Kidney (tissue), 22 donors: ENCODE measurements at places on chromosomes 1 and 21. TPM values are rescaled to one million over a fixed set of nuclear protein-coding genes. Genes with fewer than 3 reads are reported as not detected.

Gene TYW3
- total RNA-seq: 17.1 TPM

Gene LCE3D
- not detected for total RNA-seq

Gene ERO1B
- total RNA-seq: 9.9 TPM

Gene RAB13
- 142 TPM for total RNA-seq

Gene DRAXIN
- total RNA-seq: 0.28 TPM

GRCh38 chr21:29233611-29234540 lies 64.8 kb upstream of the BACH1 start:
- DNase-seq: no peak

DNA sequence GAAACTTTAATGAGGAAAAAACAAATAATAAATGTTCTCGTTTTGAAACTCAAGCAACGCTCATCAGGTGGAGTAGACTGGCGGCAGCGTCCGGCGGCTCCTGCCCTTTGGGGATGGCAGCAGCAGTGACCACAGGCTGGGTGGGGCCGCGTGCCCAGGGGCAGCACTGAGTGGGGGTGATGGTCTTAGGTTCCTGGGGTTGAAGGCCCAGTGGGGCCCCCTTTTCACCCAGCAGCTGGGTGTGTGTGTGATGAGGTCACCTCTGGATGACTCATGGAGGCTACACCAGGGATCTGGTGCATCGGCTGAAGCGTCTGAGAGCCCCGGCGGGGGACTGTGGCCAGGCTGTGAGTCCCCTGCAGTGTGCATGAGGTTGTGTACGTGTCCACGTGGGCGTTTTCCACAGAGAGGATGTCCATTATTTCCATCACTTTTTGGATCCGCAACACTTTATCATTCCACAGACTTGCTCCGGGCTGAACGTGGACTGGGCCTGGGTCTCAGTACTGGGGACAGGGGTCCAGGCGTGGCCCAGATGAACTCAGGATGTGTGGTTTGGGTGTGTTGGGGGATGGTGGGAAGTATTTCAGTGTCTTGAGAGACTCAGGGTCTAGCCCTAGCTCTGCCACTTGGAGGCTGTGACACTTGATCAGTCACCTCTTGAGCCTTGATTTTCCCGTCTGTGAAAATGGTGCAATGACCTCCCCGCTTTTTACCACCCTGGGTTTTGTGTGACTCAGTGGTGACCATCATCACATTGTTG lies 25.6 kb downstream of the LDLRAP1 start:
- no peak for DNase-seq

DNA sequence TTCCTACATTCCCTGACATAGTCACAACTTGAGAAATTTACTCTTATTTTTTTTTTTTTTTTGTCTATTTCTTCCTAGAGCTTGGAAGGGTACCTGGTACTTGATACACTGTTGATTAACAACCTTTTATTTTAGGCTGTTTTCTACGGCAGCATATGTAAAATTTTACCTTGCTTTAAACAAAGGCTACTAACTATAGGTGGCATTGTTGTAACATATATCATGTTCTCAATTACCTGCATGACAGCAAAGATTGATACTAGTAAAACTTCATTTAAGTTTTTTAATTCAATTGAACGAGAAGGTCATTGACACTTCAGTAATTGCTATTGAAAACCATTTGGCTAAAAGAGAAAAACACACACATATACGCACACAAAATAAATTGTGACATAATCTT lies 238.3 kb upstream of the ESRRG start:
- DNase-seq: no peak

GRCh38 chr1:154418923-154419619 lies 13.9 kb downstream of the IL6R start:
- DNase-seq: no peak

DNA sequence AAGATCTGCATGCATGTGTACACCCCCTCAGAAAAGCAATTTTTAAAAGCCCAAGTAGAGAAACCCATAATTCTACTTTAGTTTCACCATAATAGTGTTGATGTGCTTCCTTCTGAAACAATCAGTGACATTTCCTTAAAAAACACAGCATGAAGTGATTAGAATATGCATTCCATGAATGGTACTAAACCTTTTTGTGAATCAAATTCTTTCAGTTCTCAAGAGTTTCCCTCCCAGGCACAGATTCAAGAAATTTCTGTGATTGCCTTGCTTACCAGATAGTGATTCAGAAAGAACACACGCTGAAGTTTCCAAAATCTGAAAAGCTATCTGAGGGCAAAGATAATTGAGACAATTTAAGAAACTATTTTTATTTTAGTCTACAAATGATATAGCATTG lies 136.4 kb upstream of the ADGRL2 start:
- no peak for DNase-seq

GRCh38 chr1:100611086-100611485 lies 73.1 kb downstream of the GPR88 start:
- no peak for DNase-seq

- DNase-seq: no peak
These were observed 7.6 kb downstream of the EDN2 start for GRCh38 chr1:41476807-41477361.

DNA sequence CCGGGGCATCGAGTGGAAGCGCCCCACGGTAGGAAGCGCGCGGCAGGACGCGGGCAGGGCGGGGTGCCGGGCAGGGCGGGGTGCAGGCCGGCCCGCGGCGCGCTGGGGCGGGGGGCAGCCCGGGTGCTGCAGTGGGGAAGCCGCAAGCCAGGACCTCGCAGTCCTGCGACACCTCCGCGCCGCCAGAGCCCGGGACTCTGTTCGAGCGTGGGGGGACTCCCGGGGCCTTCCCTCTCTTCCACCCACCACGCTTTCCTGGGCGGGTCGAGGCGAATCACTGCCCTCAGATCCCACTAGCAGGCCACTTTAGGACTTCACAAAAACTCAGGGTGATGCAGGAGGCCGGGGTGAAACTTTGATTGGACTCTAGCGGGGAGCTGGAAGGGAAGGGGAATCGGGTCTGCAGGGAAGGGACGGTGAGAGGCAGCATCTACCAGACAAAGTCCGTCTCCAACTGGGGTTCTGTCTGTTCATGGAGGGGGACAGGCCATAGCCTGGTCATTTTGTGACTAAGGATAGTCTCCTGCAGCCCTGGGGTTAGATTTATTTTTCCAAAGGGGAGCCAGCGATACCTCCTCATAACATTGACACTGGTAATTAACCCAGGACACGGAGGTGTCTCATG lies 623 bp downstream of the CAPN2 start:
- peak; percentile 87 for DNase-seq

GRCh38 chr1:156075162-156075561 lies 7.1 kb downstream of the MEX3A start:
- no peak for DNase-seq

GRCh38 chr1:247884797-247885413 lies 10.5 kb upstream of the OR2W3 start:
- DNase-seq: no peak

GRCh38 chr1:180860535-180860934 lies 52.2 kb upstream of the KIAA1614 start:
- no peak for DNase-seq

DNA sequence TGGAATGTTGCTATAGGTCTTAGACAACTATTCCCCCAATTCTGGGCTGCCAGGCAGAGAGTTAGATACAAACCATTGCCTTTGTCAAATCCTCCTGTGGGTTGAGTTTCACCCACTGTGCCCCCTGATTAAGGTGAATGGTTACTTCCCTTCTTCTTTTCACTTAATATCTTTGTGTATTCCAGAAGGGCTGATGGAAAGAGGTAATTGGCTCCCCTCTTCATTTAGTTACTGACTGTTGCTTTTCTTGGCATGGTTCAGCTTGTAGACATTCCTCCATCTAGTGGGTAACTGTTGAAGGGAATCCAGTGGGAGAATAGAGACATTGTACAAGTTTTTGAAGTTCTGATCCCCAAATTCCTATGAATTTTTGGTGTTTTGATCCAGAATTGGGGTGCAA lies 43.8 kb upstream of the MACF1 start:
- DNase-seq: no peak

GRCh38 chr1:93991271-93991670 lies 82.0 kb upstream of the GCLM start:
- DNase-seq: no peak

DNA sequence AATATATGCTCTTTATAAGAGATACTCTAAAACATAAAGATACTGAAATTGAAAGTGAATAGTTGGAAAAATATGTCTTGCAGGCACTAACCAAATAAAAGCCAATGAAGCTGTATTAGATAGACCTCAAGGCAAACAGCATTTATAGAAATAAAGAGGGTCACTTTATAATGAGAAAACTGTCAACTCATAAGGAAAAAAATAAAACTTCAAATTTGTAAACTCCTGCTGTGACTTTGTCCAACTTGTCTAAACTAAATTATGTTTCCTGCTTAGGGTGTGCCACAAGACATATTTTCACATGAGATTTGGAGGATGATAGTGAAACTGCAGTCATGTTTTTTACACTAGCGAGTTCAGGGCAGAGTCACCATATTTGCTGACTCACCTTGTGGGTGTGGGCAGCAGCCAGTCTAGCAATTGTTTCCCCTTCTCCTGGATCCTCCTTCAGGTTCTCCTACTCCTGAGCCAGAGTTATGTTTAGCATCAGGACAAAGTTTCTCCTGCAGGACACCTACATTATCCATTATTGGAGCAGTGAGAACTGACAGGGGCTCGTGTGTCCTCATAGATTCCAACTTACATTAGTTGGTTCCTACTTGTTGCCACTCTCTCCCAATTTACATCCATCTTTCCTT lies 43.8 kb downstream of the CD53 start:
- DNase-seq: no peak

- no peak for DNase-seq
These were observed 8.6 kb downstream of the ACOT7 start for GRCh38 chr1:6384962-6385361.

DNA sequence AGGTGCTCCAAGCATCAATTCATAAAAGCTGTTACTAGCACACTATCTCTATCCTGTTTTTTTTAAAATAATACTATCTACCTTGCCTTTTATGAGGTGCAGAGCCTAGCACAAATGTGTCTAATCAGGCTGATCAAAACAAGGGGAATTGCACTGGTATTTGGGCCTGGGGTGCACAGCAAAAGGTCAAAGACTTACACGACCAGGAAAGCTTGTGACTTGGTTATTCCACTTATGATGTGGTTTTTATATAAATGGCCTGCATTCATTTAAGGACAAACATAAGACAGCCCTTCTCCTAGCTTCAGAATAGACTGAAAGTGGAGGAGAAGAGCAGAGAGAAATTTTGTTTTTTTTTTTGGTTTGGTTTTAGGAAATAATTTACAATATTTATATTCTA lies 98.4 kb upstream of the SGIP1 start:
- no peak for DNase-seq

DNA sequence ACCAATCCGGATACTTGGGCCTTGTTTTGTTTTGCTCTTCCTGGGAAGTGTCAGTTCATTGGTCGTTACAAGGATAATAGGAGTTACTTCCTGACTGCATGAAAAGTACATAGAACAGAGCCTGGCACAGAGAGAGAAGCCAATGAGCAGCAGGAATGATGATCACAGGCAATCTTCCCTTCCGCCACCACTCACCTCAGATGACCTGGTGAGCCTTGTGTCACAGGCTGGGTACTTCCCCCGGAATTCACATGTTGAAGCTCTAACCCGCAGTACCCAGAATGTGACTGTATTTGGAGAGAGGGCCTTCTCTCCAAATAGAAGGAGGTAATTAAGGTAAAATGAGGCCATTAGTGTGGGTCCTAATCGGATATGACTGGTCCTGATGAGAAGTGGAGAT lies 18.8 kb upstream of the GPR137B start:
- DNase-seq: no peak

GRCh38 chr1:152745289-152745704 lies 12.5 kb upstream of the KPRP start:
- DNase-seq: no peak

GRCh38 chr1:150322310-150322709 lies 977 bp downstream of the PRPF3 start:
- no peak for DNase-seq

DNA sequence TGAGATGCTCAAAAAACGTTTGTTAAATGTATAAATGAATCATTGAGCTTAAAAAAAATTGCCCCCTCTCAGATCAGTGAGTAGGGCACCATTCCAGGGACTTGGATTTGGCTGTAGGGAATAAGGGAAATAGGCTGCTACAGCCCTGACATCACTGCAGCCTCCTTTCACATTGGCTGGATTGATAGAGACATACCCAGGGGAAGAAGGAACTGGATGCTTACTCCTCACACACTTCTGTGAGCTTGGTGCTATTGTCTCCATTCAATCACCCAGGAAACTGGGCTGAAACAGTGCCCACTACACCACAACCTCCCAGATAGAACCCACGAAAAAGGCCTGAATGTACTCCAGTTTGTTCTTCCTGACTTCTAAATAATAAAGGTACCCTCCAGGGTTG lies 87.2 kb downstream of the TGFBR3 start:
- DNase-seq: no peak

DNA sequence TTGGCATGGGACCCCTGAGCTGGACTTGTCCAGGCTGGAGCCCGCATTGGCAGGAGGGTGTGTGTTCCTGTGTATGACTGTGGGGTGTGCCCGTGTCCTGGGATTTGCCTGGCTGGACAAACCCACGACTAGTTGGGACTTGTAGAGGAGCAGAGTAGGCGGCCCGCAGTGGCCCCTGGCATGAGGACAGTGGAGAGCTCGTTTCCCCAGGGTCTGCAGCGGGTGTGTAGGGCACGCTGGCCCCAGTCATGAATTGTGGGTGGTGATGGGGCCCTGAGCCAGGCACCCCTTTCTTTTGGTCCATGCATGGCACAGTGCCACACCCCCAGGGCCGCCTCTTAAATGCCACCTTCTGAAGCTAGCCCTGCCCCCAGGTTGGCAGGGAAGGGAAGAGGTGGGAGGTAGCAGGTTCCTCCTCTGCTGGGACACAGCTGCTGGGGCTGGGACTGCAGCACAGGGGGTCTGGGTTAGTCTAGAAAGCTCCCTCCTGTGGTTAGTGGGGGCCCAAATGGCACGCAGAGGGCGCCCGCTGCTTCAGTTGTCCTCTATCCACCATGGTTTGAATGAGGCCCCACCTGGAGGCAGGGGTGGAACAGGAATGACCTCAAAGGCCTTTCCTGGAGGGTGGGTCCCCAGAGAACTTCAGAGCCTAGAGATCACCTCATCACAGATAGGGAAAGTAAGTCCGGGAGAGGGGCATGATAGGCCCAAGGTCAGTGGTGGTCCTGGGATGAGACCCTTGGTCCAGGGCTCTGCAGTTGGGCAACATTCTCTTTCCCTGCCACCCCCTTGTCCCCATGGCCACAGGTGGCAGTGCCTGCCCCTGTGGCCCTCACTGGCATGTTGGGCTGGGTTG lies 4.1 kb downstream of the CROCC start:
- DNase-seq: no peak

DNA sequence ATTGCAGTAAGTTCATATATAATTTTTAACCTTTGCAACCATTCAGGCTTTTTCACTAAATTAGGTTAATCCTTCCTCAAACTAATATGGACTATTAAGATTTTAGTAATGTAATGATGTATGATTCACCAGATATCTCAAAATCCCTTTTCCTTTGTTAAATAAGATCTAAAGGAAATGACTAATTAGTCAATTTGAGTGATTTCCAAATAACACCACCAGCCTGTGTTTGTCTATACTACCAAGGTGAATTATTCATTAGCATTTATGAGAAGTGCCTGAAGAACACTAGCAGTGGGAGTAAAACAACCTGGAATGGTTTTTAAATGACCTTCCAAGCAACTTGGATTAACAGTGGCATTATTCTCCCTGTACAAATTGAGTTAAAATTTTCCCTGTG lies 670.6 kb upstream of the PKN2 start:
- no peak for DNase-seq
